ENCODE measurements at places on chromosomes 5 and 9.

DNA sequence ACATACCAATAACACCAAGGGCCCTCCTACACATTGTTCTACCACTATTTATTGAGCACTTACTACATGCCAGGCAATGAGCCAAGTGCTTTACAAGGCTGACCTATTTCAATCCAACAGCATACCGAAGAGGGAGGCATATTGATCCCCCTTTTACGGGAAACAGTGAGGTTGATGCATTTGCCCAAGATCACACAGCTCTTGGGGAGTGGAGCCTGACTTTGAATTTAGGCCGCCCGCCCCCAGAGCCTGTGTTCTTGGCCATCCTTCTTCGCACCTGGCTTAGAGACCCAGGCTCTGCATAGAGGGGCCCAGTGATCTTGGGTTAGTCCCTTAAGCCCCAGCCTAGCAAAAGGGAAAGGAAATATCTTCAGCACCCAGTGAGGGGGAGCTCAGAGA lies 158.1 kb upstream of the IER5L start:
- DNase-seq: no peak

DNA sequence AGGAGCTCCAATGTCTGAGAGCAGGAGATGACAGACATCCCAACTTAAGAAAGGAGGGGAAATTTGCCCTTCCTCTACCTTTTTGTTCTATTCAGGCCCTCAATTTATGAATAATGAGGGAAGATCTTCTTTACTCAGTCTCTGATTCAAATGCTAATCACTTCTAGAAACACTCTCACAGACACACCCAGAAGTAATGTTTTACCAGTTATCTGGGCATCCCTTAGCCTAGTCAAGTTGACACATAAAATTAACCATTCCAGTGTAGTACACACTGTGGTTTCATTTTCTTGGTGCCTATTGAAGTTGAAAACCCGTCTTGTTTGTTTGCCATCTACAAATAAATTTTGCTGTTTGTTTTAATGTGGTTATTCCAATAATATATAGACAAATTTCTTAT lies 167.6 kb downstream of the PCSK1 start:
- DNase-seq: no peak

- no peak for DNase-seq
These were observed 114.6 kb upstream of the SPOCK1 start for GRCh38 chr5:137613554-137614265.

GRCh38 chr9:128735373-128735772 lies 11.4 kb upstream of the ZDHHC12 start:
- DNase-seq: no peak

DNA sequence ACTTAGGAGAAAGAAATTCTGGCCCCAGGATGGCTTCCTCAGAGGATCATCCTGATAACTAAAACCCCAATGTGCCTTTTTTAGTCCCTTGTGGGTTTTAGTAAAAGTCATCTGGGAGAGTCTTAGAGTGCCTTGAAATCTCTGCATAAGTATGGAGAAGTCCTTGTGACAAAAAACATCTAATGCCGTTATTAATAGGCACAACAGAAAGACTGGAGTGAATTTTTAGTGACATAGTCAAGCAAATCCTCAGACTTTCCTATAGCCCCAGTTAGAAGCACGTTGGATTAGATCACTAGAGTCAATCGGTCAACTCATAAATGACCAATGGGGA lies 108.2 kb upstream of the MPDZ start:
- DNase-seq: no peak

DNA sequence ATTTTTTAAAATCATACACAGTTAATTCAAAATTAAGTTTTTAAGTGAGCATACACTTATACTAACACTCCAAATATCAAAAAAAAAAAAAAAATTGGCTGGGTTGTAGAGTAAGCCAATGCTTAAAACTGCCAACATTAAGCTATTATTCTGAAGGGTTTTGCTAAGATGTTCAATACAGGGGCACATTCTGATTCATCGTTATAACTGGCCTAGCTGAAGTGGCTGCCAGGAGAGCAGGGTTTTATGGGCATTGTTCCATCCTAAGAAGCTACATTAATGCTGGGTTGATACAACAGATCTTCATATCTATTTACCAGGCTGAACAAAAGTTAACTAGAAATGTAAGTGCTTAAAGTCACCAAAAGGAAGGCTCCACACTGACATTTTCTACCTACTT lies 13.4 kb downstream of the ELAVL2 start:
- DNase-seq: no peak

- no peak for DNase-seq
These were observed 59.2 kb downstream of the SLC1A3 start for GRCh38 chr5:36665628-36666027.

DNA sequence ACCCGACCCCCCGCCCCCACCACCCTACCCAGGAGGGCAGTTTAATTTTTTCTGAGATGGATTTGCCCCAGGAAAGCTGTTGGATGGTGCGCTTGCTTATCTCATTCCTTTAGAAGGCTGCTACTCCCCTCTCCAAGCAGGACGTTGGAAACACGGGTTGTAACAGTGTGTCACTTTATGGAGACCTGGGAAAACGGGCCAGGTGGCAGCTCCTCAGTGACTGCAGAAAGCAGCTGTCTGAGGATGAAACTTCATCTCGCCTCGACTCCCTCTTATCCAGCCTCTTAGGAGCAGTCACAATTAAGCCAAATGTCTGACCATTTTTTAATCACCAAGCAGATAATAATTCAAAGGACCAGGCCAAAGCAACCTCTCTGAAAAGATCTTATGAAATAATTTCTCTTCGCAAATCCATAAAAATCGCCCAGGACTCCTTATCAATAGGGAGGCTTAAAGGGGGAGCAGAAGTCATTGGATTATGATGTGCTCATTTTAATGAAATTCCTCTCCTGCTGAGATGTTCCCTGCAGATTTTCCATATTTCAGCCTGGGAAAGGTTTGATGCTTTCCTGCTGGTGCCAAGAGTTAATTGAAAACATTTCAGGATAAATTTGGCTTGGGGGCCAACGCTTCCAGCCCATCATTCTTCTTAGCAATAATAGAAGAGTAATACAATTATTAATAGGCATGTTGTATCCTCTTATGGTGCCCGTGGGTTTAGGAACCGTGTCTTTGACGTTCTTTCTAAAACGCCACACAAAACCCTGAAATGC lies 26.0 kb downstream of the GAS1 start:
- DNase-seq: no peak

DNA sequence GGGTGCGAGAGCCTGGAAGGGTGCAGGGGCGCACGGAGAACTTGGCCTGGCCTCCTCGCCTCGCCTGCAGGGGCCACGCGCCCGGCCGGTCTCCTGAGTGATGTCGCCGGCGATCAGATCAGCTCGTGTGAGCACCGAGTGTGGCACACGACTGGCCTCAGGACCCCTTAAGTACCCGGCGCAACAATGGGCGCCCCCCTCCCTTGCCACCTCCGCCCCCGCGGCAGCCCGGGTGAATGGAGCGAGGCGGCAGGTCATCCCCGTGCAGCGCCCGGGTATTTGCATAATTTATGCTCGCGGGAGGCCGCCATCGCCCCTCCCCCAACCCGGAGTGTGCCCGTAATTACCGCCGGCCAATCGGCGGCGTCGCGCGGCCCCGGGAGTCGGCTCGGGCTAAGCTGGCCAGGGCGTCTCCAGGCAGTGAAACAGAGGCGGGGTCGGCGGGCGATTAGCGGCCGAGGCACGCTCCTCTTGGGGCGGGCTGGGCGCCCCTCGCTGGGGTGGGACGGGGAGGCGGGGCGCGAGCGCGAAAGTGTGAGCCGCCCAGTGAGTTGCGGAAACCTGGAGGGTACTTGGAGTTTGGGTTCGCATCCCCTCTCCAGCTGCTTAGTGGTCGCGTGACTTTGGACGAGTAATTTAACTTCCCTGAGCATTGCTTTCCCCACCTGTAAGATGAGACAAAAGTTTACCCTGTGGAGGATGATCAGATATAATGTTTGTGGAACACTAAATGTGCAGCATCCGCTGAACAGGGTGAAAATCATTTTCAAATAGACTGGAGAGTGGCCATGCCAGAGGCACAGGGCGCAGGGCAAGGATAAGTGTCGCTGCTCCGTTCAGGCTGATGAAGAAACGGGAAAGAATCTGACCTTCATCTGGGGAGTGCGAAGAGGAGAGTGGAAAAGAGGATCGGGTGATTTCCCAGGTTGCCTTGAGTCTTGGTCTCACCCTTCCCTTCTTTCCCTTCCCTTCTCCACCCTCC lies at the start of gene NEUROG1:
Gene NEUROG1, minus strand, starts transcription at position 145 of the 982 bp plus-strand sequence. CDS start 274 bp downstream, outside the sequence.
- DNase-seq: no peak

DNA sequence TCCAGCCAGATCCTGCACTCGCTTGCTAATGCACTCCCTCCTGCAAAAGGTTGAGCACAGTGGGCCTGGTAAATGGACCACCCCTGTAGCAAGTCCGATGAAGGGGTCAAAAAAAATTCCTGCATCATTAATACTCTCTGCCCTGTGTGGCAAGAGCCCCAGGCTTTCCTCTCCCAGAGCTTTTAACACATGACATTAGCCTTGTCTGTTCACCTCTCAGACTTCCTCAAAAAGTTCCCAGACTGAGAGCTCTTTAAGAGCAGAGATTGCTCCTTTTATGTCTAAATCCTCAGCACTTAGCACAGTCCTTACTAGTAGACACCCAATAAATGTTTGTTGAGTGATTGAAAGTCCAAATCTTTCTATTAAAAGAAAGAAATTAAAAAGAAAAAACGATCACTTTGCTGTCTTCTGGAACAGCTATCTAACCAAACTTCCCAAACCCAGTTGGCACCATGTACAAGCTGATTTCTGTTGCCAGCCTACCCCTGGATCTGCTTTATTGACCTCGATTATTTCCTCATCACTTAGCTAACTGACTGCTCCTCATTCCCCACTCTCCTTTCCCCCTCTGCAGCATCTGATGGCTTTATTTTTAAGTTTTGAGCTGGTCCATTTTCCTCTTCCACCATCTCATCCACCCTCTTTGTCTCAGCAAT lies 209.8 kb downstream of the ENC1 start:
- DNase-seq: no peak

- DNase-seq: no peak
These were observed 191.0 kb downstream of the TARS1 start for GRCh38 chr5:33631786-33632185.

GRCh38 chr5:32241034-32241783 lies 67.1 kb upstream of the GOLPH3 start:
- DNase-seq: no peak

DNA sequence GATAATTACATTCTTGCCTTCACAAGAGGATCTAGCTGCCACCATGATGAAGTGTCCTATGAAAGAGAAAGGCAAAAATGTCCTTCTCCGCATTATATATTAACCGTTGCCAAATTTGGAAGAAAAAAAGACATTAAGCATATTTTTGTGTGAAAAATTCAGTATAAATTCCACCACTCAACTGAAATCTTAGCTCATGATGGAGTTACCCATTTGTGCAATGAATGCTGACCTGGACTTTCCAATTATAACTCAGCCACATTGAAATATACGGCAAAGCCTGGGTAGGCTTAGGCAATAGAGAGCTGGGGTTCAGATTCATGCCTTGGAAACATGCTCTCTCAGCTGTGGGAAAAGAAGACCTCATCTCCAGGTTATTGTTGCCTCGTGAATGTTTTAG lies 71.3 kb upstream of the VCAN start:
- DNase-seq: no peak

DNA sequence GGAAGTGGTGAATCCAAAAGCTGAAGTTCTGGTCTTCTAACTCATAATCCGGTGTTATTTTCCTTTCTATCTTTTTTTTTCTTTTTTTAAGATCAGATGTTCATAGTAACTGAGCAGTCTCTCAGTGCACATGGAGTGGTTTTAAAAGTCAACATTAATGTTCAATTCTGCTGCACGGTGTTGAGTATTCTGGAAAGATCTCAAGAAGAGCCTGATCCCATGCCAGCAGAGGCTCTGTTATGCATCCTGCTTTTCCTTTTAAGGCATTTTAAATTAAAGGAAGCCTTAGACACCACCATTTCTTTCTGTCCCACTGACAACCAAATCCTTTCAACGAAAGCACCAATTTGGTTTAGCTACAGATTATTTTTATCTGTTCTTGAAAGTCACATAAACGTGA lies 33.4 kb downstream of the SEMA5A start:
- DNase-seq: no peak

GRCh38 chr9:2060424-2060823 lies 45.3 kb downstream of the SMARCA2 start:
- DNase-seq: no peak

- DNase-seq: no peak
These were observed 93.7 kb downstream of the C9orf152 start for GRCh38 chr9:110114086-110114858.

- DNase-seq: peak; percentile 15
These were observed 931 bp downstream of the FAM219A start for GRCh38 chr9:34457266-34458012.

GRCh38 chr9:91837981-91838731 lies 111.9 kb downstream of the ROR2 start:
- DNase-seq: no peak

- no peak for DNase-seq
These were observed 69.1 kb downstream of the PPARGC1B start for GRCh38 chr5:149799119-149799623.

GRCh38 chr9:12851341-12852090 lies 76.7 kb downstream of the LURAP1L start:
- no peak for DNase-seq

DNA sequence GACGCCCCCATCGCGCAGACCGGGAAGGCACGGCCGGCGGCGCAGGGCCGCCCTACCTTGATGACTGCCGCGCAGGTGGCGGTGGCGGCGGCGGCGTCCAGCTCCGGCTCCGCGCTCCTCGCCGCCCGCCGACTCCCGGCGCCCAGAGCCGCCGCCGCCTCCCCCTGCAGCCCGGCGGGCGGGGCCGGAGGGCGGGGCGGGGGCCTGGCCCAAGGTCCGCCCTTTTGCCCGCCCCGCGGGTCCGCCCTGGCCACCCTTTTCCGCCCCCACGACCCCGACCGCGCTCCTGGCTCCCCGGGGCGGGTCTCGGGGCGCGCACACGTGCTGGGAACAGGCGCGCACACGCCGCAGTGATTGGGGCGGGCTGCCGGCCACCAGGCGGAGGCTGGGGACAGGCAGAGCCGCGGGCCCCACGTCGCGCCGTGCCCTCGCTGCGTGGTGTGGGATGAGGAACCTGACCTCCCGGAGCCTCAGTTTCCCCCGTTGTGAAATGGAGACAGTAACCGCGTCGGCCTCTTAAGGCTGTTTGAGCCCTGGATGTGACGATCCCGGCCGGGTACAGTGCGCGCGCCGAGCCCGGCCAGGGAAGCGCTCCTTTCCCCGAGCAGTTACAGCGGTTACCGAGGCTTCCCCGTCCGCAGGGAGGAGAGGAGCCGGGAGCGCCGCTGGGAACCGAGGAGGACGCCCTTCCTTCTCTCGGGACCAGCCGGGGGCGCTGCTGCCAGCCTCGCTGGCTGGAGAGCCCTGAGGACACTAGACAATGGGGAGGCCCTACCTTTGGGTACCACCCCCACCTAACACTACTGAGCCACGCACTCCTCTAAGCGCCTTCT lies at the start of gene CORO2A:
Gene CORO2A, minus strand, starts transcription at position 135 of the 833 bp plus-strand sequence. CDS start 34,977 bp downstream, outside the sequence.
- DNase-seq: peak; percentile 70

GRCh38 chr9:108865037-108865436 lies 3.0 kb downstream of the ACTL7A start:
- no peak for DNase-seq

DNA sequence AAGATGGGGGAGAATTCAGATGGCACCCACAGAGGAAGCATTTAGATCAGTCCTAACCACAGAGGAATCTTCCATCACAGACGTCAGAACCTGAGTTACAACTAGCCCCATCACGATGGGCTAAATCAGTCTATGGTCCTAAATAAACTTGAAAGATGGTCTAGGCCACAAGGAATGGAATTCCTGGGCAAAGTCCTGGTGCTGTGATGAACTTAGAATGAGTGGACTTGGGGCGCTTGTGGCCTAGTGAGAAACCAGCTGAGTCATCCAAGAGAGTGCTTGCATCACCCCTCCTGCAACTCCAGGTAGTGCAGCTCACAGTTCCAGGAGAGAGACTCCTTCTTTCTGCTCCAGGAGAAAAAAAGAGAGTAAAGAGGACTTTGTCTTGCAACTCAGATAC lies 722.9 kb upstream of the RGMB start:
- DNase-seq: no peak
